ENCODE measurements at places on chromosomes 11 and 22.

GRCh38 chr11:101996111-101996510, 51.1 kb upstream of the CFAP300 start:
- H3K27ac ChIP-seq: no peak overlapping the region
- H3K36me3 ChIP-seq: peaks cover 3% of the 10 kb centered on the region
- no peaks in the 10 kb centered on the region for H3K27me3 ChIP-seq
- no peak overlapping the region for H3K4me3 ChIP-seq
- peaks cover 6% of the 10 kb centered on the region for H3K4me1 ChIP-seq
- no peak for DNase-seq

DNA sequence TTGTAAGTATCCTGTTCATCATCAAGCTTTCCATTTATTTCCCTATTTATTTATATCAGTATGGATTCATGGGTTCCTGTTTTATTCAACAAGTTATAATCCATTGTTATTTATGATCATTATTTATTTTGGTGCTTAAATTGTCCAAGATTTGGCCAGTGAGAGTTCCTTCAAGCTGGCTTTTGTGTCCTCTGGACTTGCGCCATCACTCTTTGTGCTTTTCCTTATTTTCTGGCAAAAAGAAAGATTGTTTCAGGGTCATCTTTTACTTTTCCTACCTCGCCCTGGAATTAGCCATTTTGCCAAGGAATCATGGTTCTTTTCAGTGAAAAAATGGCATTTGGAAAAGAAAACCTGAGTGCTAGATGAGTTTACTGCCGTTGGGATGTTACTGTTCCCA, 193.4 kb downstream of the ADAMTS15 start:
- H3K4me3 ChIP-seq: no peak overlapping the region
- no peaks in the 10 kb centered on the region for H3K27me3 ChIP-seq
- H3K36me3 ChIP-seq: no peaks in the 10 kb centered on the region
- no peaks in the 10 kb centered on the region for H3K4me1 ChIP-seq
- DNase-seq: no peak

GRCh38 chr11:13062115-13062514, 53.0 kb downstream of the RASSF10 start:
- no peaks in the 10 kb centered on the region for H3K4me1 ChIP-seq
- no peak for DNase-seq
- H3K4me3 ChIP-seq: no peak overlapping the region
- H3K27ac ChIP-seq: no peak overlapping the region
- no peaks in the 10 kb centered on the region for H3K36me3 ChIP-seq

DNA sequence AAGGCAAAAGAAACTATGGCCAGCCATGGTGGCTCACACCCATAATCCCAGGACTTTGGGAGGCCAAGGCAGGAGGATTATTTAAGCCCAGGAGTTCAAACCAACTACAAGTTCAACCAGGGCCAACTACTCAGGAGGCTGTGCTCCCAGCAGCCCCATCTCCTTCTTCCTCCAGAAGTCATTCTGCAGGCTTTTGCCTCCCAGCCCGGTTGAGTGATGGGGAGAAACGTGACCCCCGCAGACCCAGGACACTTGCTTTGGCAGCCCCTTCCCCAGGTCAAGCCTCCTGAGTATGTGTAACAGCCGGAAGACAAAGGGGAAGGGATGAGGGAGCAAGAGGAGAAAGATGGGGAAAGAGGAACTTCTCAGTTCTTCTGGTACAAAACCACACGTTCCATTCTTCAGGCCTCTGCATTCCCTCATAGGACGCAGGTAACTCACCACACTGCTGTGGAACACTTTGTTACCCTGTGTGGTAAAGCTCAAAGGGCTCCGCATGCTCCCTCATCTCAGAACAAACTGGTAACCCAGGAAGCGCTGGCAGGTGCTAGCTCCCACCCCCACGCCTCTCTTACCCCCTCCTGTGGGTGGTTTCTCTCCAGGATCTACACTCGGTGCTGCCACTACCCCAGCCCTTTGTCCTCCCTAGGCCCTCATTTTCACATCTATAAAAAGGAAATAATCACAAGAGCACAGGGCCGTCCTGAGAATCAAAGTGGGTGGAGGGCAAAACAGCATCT, 4.0 kb downstream of the SULT4A1 start:
- peaks cover 58% of the 10 kb centered on the region for H3K27me3 ChIP-seq
- no peak for DNase-seq
- H3K27ac ChIP-seq: no peak overlapping the region
- H3K4me1 ChIP-seq: no peaks in the 10 kb centered on the region

- H3K27ac ChIP-seq: no peak overlapping the region
- peaks cover 71% of the 10 kb centered on the region for H3K36me3 ChIP-seq
- no peaks in the 10 kb centered on the region for H3K27me3 ChIP-seq
- H3K4me1 ChIP-seq: no peaks in the 10 kb centered on the region
Observed at GRCh38 chr11:108369064-108369463, 98.3 kb downstream of the C11orf65 start.

DNA sequence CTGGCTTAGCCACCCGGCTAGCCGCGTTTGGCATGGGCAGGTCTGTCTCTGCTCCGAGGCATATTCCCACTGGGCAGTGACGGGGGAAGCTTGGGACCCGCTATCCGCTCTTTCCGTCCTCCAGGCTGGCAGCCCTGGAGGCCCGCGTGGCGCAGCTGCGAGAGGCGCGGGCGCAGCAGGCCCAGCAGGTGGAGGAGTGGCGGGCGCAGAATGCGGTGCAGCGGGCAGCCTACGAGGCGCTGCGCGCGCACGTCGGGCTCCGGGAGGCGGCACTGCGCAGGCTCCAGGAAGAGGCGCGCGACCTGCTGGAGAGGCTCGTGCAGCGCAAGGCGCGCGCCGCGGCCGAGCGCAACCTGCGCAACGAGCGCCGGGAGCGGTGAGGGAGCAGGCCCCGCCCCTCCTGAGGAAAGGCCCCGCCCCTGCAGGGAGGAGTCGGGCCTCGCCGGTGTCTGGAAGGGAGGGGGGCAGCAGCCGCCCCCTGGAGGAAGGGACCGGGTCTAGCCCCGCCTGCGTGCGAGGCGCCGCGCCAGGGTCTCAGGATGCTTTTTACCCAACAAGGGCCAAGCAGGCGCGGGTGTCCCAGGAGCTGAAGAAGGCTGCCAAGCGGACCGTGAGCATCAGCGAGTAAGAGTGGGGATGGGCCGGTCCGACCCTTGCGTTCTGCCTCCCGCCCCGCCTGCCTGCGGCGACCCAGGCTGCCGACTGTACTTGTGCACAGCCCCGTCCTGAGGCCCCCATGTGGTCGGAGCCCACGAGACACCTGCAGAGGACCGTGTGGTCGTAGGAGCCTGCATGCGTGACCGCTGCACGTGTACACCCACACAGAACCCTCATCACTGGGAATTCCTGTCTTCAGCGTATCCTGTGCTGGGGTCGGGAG, 7.9 kb downstream of the ATG16L2 start:
- H3K36me3 ChIP-seq: peaks cover 81% of the 10 kb centered on the region
- peak overlapping the region; percentile 59 for H3K4me3 ChIP-seq
- DNase-seq: peak; percentile 74

DNA sequence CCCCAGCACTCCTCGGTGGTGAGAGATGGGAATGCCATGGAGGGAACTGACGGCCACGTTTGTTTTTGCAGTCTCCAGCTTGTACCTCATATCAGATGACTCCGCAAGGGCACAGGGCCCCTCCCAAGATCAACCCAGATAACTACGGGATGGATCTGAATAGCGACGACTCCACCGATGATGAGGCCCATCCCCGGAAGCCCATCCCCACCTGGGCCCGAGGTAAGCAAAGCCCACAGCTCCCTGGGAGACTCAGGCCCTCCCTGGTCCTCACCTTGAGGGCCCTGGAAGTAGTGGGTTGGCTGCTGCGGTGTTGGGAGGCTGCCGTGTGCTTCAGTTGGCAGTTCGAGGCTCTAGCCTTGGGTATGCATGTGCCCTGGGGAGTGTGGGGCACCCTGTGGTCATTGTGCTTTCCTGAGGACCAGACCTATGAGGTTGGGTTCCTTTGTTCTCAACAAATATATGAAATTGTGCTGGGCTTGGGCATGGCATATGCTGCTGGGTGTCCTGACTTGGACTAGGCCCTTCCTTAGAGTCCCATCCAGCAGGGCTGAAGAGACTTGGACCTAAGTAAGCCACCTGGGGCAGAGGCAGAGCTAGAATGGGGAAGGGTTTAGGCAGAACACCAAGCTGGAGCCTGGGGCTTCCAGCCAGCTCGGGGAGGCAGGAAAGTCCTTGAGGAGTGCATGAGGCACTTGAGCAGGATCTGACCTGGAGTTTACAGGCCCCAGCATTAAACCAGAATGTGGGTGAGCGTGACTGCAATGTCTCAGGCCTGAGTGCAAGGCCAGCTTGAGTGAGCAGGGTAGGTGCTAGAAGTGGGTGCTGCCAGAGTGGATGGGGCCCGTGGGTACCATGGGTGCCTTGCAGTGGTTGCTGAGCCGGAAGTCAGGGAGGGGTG, 26.4 kb downstream of the INCENP start:
- H3K4me1 ChIP-seq: no peaks in the 10 kb centered on the region
- H3K4me3 ChIP-seq: no peak overlapping the region
- DNase-seq: no peak
- H3K27ac ChIP-seq: no peak overlapping the region
- peaks cover 44% of the 10 kb centered on the region for H3K36me3 ChIP-seq
- H3K27me3 ChIP-seq: no peaks in the 10 kb centered on the region

DNA sequence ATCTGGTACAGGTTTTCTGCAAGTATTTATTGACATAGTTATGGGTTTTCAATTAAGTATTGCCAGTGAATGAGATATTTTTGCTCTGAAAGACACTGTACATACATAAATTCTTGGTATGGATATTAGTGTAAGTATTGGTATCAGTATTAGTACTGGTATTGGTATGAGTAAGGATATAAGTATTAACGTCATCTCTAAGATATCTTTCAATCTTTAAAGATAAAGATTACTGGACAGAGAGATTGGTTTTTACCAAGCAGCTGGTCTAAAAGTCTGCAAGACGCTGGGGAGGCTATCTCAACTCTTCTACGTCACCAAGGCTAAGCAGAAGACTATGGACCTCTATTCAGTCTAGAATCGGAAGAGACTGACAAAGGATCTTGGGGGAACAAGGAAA, 234.5 kb downstream of the NXPE2 start:
- DNase-seq: no peak
- H3K27ac ChIP-seq: no peak overlapping the region
- no peak overlapping the region for H3K4me3 ChIP-seq
- no peaks in the 10 kb centered on the region for H3K36me3 ChIP-seq
- H3K27me3 ChIP-seq: no peaks in the 10 kb centered on the region
- H3K4me1 ChIP-seq: no peaks in the 10 kb centered on the region

DNA sequence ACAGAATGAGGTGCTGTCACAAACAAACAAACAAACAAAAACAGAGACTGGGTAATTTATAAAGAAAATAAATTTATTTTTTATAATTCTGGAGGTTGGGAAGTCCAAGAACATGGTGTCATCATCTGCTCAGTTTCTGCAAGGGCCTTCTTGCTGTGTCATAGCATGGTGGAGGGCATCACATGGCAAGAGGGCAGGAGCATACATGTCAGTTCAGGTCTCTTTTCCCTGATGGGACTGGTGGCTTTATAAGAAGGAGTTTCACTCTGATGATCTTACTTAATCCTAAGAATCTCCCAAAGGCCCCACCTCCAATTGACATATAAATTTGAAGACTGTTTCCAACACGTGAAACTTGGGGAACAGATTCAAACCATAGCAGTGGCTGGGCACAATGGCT, 135.7 kb downstream of the NECTIN1 start:
- no peak overlapping the region for H3K4me3 ChIP-seq
- peaks cover 11% of the 10 kb centered on the region for H3K4me1 ChIP-seq
- no peaks in the 10 kb centered on the region for H3K36me3 ChIP-seq
- H3K27ac ChIP-seq: no peak overlapping the region
- H3K27me3 ChIP-seq: peaks cover 16% of the 10 kb centered on the region

DNA sequence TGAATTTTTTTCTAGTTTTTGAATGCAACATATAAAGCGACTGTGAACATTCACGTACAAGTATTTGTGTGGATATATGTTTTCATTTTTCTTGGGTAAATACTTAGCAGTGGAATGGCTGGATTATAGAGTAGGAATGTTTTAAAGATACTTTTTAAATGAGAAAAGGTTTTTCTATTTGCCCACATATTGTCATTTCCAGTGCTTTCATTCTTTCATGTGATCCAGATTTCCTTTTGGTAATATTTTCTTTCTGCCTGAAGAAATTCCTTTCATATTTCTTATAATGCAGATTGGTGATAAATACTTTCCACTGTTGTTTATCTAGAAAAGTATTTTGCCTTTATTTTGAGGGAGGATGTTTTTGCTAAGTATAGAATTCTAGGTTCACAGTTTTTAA, 7.9 kb downstream of the DDB2 start:
- H3K27ac ChIP-seq: peak overlapping the region; percentile 31
- no peak overlapping the region for H3K4me3 ChIP-seq
- H3K4me1 ChIP-seq: peaks cover 30% of the 10 kb centered on the region
- H3K36me3 ChIP-seq: peaks cover 52% of the 10 kb centered on the region
- DNase-seq: no peak
- no peaks in the 10 kb centered on the region for H3K27me3 ChIP-seq

- peak overlapping the region; percentile 63 for H3K4me3 ChIP-seq
- DNase-seq: peak; percentile 82
- no peaks in the 10 kb centered on the region for H3K36me3 ChIP-seq
- H3K4me1 ChIP-seq: peaks cover 15% of the 10 kb centered on the region
- peak overlapping the region; percentile 47 for H3K27ac ChIP-seq
Observed at GRCh38 chr11:61695917-61696316, 15.7 kb downstream of the DAGLA start.

- no peaks in the 10 kb centered on the region for H3K36me3 ChIP-seq
- DNase-seq: no peak
- H3K4me1 ChIP-seq: no peaks in the 10 kb centered on the region
- no peak overlapping the region for H3K27ac ChIP-seq
- peaks cover 7% of the 10 kb centered on the region for H3K27me3 ChIP-seq
Observed at GRCh38 chr22:49008682-49009235, 818.9 kb downstream of the BRD1 start.
